Fibroblast of gingiva (primary cell): ENCODE measurements at places on chromosomes 11 and 22.

DNA sequence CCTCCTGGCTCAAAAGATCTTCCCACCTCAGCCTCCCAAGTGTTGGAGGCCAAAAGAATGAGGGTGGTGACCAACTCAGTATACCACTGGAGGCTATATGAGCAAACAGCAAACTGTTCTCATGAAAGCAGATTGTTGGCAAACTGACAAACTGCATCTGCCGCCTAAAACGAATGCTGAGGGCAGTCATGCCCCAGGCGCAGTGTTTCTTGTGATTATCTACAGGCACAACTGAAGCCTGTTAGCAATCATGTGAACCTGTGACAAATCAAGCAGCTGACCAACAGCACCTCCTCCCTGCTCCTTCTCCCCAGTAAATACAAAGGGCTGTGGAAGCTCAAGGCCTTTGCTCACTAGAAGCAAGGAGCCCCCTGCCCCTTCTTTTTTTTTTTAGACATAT lies 47.8 kb downstream of the BTBD10 start:
- DNase-seq: no peak

GRCh38 chr11:16873289-16873688 lies 134.8 kb downstream of the C11orf58 start:
- no peak for DNase-seq

DNA sequence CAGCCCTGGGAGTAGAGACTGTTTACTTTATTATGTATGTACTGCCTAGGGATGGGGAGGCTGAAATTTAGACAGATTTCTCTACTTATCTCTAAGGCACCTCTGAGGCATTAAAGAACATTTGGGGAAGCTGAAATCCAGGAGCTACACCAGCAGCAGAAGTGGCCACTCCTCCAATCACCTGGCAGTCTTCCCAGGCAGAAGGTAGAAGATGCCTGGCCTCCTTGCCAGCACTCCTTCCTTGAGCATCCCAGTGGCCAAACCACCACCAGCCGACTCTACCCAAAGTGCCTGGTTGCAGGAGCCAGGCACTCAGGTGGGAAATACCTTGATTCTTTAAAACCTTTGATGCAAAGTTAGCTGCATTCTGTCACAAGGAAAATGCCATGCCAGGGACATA lies 1.9 kb upstream of the FAT3 start:
- no peak for DNase-seq

- DNase-seq: no peak
Observed at GRCh38 chr11:112889446-112889845, 71.8 kb upstream of the NCAM1 start.

DNA sequence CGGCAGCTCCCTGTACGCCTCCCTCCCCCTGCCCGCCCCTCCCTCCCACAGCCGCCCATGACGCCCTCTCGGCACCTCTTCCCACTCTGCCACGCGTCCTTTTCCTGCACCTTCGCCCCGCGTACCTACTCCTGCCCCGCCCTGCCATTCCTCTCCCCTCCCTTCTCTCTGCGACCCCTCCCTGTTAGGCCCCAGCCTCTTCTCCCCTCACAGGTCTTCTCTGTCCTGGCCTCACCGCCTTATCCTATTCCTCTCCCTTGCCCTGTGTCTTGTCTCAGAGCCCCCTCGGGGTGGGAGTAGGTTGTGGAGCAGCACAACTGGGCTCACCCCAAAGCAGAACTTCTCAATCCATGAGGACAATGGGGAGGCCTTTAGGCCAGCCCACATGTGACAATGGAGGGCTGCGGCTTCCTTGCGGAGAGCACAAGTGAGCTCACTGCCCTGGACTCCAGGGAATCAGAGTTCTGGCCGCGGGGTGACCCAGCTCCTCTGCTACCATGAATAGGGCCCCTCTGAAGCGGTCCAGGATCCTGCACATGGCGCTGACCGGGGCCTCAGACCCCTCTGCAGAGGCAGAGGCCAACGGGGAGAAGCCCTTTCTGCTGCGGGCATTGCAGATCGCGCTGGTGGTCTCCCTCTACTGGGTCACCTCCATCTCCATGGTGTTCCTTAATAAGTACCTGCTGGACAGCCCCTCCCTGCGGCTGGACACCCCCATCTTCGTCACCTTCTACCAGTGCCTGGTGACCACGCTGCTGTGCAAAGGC lies 539 bp downstream of the SLC35C1 start:
- peak; percentile 62 for DNase-seq

- DNase-seq: peak; percentile 25
Observed at GRCh38 chr11:120184946-120185705, 25.7 kb upstream of the OAF start.

DNA sequence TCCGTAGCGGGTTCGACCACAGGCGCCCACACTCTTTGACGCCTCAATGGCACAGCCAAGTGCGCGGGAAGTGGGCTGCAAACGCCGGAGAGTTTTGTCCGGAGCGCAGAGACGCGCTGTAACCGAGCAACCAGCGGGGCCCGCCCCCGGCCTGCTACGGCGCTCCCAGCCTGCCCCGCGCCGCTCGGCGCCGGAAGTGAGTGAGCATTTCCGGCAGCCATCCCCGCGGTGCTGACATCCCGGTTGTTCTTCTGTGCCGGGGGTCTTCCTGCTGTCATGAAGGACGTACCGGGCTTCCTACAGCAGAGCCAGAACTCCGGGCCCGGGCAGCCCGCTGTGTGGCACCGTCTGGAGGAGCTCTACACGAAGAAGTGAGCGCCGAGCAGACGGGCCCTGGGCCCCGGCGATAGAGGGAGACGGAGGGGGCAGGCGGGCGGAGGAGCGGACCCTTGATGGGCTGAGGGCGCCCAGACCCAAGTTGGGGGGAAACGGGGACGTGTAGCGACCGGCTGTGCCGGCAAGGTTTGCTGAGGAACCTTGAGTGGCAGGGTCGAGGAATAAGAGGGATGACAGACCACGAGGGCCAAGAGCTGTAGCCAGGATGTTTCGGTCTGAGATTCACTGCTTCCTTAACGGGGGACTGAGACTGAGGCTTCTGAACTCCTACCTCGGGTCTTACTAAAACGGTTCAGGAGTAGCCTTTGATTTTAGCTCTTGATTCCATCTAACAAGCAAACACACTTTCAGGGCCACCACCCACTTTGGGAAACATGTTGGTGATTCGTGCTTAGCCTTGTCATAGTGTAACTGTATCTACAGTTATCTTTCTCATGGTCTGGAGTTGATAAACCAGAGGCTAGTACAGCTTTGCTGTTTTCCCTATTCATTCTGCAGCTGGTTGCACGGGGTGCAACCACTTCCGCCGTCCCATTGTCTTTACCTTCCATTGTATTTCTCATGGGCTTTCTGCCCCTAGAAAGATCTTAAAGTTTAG lies at the start of gene PSMD13:
Gene PSMD13, plus strand, starts transcription at position 203 of the 994 bp plus-strand sequence. Its CDS starts 74 bp downstream, at position 277.
- DNase-seq: peak; percentile 74

DNA sequence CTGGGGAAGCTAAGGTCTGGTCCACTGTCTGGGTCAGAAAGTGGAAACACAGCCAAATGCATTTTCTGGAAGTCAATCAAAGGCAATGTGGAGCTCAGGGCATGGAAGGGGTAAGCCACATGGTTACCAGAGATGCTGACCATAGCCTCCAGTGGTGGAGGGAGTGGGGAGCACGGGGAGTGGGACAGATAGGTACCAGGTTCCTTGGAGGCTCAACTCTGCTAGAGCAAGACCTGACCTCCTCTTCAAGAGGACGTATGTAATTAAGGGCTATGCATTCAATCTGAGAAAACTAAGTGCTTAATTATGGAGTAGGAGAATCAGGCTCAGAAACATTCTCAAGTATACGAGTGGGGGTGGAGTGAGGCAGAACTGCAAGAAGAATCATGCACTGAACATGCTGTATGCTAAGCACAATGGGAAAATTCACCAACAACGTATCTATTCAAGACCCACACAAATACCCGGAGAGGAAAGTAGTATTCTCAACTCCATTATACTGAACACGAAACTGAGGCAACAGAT lies 65.2 kb upstream of the PHOX2A start:
- DNase-seq: no peak

- DNase-seq: no peak
Observed at GRCh38 chr22:50314455-50315288, 7.2 kb upstream of the PLXNB2 start.

DNA sequence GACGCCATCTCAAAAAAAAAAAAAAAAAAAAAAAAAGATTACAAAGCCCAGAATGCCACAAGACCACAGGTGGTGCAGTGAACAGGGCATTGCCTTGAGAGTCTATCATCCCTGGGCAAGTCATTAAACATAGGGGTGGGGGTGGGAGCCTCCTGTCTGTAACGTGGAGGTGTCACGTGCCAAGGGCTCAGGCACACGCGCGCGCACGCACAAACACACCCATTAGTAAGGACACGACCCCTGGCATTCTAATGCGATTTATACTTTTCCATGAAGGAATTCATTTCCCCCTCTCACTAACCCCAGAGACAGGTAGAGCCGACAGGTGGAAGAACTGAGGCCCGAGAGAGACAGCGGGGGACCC lies 5.8 kb upstream of the GCAT start:
- no peak for DNase-seq

- DNase-seq: no peak
Observed at GRCh38 chr22:50189849-50190181, 4.1 kb downstream of the TRABD start.

- DNase-seq: no peak
Observed at GRCh38 chr22:49149721-49150608, 677.7 kb downstream of the BRD1 start.
